ENCODE measurements at places on chromosomes 6 and 20.

DNA sequence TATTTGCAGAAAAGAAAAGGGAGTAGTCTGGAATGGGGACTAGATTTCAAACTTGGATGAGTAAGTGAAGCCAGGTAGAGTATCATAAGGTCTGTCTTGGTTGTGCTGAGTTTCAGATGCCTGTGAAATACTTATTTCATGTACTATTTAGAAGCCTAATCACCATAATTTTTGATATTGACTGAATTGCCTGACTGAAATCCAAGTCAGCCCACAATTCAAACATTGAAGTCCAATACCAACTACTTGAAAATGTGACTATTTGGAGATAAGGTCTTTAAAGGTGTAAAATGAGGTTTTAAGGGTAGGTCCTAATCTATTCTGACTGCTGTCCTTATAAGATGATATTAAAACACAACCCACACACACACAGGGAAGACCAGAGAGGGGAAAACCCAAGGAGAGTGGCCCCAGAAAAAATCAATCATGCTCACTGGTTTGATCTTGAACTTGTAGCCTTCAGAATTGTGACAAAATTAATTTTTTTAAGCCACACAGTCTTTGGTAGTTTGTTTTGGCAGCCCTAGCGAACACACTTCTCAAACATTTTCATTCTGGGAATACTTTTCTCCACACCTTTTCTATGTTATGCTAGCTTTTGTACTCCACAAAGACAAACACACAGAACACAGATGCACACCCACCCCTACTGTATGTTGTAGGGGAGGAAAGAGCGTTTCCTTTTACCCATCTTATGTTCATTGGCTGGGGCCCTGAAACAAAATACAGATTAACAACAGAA lies 126.3 kb downstream of the HFE start:
- no peak for DNase-seq

GRCh38 chr20:57622201-57622570 lies 2.0 kb upstream of the ZBP1 start:
- DNase-seq, result no peak

DNA sequence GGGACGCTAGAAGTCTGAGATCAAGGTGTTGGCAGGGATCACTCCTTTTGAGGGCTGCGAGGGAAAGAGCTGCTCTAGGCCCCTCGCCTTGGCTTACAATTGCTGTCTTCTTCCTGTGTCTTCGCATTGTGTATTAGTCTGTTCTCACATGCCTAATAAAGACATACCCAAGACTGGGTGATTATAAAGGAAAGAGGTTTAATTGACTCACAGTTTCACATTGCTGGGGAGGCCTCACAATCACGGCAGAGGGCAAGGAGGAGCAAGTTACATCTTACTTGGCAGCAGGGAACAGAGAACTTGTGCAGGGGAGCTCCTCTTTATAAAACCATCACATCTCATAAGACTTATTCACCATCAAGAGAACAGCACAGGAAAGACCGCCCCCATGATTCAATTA lies 102.5 kb upstream of the ASF1A start:
- DNase-seq, result no peak

DNA sequence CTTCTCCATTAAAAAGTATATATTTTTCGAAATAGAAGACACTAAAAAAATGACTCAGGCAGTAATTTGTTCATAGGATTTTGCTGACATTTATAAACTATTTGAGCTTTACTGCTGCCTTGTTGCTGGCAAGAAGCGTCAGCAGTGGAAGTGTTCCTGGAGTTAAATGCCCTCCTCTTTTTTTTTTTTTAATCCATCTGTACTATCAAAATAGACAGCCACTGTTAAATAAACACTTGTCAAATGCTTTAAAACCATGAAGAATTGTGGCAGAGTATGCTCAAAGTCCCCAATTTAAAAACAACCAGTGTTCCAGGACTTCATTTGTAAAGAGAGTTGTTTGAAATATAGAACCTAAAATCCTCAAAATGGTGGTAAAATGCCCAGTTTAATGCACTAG lies 253.8 kb downstream of the NKAIN2 start:
- DNase-seq, result no peak

DNA sequence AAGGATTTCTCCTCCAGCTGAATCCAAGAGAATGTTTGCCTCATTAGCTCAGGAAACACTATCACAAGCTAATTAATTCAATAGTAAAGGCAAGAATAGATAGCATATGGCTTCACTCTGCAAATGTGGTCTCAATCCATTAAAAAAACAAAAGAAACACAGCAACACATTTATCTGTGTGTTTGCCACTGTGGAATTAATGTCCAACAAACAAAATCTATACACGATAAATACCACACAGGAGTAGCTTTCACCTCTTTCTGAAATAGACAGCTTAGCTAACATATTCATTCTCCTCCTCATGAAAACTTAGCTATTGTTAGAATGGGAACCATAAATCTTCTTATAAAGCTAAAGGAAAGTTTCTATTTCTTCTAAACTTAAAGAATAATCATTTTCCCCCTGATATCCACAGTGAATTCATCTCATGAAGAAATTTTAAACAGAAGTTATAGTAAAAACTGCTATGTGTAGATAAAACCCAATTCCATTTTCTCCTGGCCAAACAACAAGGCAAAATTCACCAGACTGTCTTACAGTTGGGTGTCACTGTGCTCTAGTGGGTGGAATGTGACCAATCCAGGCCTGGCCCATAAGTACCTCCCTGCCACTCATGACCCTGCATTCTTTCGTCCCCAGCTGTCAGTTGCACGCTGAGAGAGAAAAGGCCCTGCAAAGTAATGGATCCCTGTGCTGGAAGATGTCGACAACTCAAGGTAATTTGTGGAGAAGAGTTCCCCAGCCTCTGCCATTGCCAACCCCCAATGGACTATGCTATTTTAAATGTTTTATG lies 92.9 kb upstream of the NRSN1 start:
- DNase-seq, result no peak

DNA sequence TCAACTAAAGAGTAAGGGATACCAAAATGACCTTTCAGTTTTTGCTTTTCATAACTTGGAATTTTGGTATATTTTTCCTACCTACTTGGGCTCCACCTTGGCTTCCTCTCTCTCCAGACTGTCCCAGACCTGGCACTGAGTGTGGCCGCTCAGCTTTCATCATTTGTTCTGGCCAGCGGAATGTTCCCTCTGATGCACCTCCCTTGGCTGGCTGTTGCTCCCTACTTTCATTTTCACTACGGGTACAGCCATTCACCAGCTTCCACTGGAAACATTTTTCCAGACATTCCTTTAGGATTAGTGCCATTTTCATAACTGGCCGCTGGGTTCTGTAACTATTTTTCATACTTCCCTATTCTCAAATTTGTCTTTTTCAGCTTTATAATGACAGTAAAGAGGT lies 487.4 kb downstream of the TENT5A start:
- no peak for DNase-seq

DNA sequence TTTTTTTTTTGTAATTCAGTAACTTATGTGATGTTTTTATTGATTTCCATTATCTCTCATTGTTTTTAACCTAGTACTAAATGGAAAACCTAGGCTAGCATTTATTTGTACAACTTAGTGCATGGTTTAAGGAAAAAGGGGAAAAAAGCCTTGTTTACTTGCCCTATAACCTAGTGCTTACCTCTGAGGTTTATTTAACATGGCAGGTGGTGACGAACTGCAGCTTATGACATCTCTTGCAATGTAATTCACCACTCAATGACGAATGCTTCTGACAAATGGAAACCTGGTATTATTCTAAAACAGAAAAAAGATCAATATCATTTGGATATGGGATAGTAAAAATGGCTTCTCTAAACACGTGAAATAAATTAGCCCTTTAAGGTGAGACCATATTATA lies 618.6 kb upstream of the FLRT3 start:
- no peak for DNase-seq

DNA sequence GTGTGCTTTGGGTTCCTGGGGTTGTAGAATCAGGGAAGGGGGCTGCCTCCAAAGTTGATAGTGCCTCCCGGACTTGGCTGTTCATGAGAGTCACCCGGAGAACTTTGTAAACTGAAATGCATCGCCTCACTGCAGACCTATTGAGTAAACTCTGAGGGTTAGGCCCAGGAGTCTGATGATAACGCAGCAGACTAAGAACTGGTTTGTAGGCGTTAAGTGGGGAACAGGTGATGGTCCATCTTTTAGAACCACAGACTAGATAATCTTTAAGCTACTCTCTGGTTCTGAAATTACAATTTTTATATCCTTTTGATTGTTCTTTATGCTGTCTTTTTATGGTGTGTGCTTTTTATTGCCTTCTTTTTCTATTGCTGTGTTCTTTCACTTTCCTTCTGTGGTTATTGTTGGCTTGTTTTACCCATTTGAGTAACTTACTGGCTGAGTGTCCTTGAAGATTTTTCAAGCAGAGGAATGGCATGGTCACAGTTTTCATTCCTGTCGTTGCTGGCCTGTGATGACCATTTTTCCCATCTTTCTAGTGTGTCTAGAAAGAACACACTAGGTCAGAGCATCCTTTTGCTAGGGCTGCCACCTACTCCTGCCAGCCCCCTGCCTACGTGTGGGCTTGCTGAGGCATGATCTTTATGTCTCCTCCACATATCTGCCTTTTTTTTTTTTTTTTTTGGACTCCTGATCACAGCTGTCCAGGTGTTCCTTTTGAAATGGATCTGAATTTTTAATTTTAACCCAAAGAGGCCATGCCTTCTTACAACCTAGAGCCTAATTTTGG lies 30.9 kb downstream of the LRRC1 start:
- DNase-seq, result no peak

DNA sequence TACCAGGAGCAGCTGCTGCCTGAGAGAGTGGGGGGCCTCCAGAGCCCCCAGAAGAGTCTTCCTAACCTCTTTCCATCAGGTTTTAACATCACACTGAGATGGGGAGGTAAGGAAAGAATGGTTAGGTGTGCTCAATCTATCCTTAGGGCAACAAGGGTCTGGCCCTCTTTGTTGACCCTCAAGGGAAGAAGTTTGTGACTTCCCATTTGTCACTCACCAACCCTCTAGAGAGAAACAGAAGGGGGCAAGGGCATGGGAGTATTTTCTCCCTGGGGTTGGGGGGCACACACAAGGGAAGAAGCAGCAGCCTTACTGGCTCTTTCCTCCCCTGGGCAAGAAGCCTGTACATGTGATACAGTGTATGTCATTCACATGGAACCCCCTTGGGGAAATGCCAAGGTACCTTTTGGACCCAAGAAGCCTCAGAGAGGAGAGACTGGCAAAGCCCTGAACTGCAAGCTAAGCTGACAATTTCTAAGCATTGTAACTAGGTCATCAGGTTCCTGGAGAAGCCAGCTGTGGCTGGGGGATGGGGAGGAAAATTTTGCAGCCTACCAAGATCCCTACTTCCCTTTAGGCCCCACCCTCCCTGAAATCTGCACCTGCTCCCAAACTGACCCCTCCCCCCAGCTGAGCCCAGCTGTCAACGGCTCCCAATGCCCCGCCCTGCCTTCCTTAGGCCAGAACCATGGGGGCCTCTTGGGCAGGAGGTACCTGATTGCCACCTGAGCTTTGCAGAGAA lies 14.5 kb downstream of the BCL2L1 start:
- peak; percentile 59 for DNase-seq

DNA sequence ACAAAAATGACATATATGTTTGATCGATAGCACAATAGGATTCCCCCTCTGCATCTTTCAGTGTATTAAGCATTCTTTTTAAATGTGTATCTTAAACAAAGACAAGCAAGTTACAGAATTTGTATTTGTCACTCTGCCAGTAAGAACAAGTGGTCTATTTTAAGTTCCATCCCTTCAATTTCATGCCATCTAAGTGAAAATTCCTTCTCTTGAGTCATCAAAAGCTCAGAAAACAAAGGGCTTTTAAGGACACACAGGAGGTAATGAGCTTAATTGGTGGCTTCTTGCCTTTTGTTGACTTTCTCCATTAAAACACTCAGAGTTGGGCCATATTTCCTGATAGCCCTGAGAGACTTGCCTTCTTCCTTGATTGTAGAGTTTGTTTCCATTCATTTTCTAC lies 547.8 kb downstream of the TENT5A start:
- DNase-seq, result no peak

- no peak for DNase-seq
Measured at GRCh38 chr6:48486876-48487275, 375.9 kb upstream of the PTCHD4 start.

- no peak for DNase-seq
Measured at GRCh38 chr6:115969930-115970273, 90.8 kb downstream of the FRK start.

DNA sequence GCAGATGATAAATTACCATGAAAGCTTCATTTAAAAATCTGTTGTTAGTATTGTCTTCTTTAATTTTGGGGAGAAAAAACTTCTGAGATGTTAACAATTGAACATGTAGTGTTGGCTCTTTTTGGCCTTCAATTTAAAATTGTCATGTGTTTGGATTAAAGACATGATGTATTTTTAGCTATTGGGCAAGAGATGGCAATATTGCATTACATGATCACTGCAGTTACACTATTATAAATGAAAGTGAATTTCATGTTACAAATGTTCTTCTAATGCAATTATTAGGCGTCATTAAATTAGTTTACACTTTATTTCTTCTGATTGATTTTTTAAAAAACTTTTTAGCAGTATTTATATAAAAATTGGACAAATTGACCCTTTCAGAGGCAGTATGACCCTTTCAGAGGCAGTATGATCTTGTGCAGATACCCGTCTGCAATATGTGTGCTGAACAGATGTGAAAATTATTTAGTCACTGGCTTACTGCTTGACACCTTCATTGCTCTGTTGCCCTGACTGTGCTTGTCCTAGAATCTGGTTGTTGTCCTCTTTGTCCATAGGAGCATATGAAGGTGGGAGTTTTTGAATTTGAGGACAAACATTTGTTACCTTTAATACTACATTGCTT lies 25.8 kb downstream of the CDKAL1 start:
- no peak for DNase-seq

DNA sequence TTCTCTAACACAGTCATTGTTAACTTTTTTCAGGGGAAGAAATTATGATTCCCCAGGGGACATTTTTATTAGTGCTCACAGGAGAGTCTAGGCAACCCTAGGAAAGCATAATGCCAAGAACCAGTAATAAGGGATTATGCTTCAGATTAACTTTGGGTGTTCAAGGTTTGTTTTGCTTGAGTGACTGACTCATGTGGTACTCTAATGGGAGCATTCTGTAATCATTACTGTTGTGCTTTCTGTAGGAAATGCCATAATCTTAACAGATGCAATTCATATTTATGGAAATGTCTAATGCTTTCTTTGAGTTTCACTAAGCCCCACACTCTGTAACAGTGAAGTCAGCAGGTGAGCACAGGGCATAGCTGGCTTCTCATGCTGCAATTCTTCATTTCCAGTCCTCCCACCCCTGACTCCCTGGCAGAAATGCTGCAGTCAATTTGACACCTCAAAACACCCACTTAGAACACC lies 263.4 kb upstream of the MAN1A1 start:
- DNase-seq, result no peak

DNA sequence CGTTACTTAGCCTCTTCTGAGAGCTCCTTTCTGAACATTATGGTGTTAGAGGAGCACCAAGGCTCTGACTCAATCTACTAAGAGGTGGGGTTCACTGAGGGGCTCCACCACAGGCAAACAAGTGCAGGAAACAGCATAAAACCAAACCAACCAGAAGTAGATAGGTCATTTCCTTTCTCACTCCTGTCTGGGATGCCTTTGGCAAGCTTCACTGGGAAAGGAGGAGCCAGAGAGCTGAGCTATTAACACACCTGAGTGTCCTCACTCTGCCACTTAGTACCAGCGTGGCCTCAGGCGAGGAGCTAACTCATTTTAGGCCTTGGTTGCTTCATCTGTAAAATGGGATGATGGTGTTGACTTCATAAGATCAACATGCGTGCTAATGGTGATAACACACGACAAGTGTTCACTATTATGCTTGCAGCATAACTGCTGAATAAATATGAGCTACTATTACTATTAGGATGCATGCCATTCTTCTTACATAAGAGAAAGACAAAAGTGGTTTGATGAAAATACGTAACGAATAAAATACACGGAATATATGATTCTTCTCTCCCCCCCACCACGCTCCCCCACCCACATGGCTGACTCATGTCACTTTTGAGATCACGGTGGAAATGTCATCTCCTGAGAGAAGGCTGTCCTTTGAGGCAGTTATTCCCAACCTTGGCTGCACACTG lies 185.4 kb downstream of the BCAS1 start:
- DNase-seq, result no peak
